ENCODE measurements at places on chromosomes 1 and 21. TPM values are rescaled to one million over a fixed set of nuclear protein-coding genes. Genes with fewer than 3 reads are reported as not detected.

The TNFRSF18 gene
- not detected for total RNA-seq

The LEPR gene
- total RNA-seq, result 6.0 TPM

The RYR2 gene
- total RNA-seq, result 0.09 TPM

The RGS18 gene
- total RNA-seq, result not detected

The CNKSR1 gene
- total RNA-seq, result 1.8 TPM

The JAM2 gene
- total RNA-seq, result 0.82 TPM

The ENSA gene
- 34.6 TPM for total RNA-seq

The NHLH1 gene
- total RNA-seq, result not detected

The TMCC2 gene
- total RNA-seq, result 2.7 TPM

The IL23R gene
- total RNA-seq, result not detected

The DYNLT5 gene
- not detected for total RNA-seq

The LINGO4 gene
- total RNA-seq, result not detected

The RO60 gene
- 67.3 TPM for total RNA-seq

The KANK4 gene
- 0.43 TPM for total RNA-seq

Measured in pericardium fibroblast (primary cell).